ENCODE measurements at places on chromosomes 6 and 20.

- DNase-seq = no peak
Measured at GRCh38 chr20:10861619-10862018, 187.8 kb upstream of the JAG1 start.

- no peak for DNase-seq
Measured at GRCh38 chr20:64049060-64049877, at the start of gene SOX18. Gene SOX18, minus strand, starts transcription at chr20:64049639. Its CDS starts 123 bp downstream, at chr20:64049516.

GRCh38 chr20:62425281-62426058 is 1.9 kb downstream of the RBBP8NL start:
- no peak for DNase-seq

DNA sequence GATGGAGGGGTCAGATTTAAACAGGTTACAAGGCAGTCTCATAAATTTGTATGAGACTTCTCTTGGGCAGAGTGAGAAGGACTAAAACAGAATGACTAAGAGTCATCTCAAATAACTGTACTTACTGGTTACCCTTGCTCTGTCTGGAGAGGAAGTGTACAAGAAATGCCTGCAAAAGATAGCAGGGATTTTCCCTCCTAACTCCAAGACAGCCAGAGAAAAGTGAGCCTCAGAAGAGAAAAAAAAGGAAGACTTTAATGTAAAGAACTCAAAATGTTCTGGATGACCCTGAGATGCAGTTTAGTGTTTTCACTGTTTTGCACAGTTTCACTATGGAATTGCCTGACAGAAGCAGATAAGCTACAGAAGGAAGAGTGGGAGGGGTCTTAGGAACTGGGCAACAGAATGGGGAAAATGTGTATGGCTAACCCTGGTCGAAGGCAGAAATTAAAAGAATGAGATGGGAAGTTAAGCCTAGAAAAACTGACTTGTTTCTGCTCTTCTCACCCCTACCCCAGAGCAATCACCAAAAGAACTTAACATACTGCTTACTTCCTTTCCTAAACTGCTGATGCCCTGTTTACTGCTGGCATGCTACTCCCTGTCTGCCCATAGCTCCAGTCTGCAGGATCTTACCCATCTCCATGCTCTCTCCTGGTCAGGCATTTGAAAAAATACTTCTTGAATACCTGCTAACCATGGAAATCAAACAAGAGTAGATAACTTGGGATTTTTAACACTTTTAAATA is 98.1 kb upstream of the MARCKS start:
- DNase-seq = no peak

GRCh38 chr20:32920066-32920465 is 61.3 kb downstream of the EFCAB8 start:
- no peak for DNase-seq

DNA sequence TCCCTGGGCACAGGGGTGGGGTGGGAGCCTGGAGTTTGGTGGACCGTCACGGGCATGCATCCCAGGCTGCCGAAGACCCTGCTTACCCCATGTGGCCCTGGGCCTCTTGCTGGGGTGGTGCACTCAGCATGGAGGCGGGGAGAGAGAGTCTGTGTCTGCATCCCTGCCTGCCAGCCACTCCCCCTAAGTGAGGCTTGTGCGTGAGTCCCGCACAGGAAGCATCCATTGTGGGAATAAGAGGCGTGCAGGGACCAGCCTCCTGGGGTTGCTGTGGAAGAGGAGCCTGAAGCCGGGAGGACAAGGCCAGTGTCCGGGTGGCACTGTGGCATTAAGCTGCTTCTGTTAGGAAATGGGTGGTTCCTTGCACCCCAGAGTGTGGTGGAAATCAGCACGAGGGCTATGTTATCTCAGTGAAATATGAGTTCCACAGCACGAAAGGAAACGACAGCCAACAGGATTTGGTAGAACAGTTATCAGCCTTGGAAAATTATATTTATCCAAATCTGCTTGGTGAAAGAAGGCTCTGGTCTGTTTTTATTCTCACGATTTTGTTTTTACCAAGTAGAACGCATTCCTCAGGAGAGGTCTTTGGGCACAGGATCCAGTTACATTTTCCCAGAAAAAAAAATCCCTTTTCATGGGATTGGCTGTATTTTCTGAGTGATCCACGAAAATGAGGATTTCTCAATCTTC is 35.7 kb downstream of the CDH4 start:
- DNase-seq = no peak

DNA sequence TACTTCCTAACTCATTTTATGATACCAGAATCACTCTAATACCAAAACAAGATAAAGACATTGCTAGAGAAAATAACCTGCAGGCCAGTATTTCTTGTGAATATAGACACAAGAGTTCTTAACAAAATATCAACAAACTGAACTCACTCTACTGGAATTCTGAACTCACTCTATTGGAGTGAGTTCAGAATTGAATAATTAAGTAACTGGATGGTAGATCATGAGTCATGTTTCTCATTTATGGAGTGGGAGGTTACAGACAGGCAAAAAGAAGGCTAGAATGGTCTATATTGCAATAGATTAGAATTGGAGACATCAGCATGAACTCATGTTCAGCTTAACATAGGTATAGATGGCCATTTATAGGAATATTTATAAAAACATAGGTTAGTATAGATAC is 26.6 kb upstream of the C6orf58 start:
- no peak for DNase-seq

DNA sequence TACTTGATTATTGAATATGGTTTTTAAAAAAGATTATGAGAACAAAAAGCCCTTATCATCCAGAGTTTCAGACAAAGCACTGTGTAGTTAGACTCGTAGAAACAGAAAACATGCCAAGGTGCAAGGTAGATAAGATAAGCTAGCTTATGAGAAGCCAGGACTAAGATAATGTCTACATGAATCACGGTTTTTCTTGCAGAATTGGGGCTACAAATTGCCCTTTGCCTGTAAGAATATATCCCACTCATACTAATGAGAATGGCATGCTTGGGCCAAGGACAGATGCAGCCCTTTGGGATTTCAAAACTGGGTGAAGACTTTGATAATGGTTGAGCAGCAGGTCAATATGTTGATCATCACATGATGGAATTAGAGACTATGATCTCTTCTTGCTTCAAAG is 165.3 kb upstream of the PREP start:
- DNase-seq = no peak

DNA sequence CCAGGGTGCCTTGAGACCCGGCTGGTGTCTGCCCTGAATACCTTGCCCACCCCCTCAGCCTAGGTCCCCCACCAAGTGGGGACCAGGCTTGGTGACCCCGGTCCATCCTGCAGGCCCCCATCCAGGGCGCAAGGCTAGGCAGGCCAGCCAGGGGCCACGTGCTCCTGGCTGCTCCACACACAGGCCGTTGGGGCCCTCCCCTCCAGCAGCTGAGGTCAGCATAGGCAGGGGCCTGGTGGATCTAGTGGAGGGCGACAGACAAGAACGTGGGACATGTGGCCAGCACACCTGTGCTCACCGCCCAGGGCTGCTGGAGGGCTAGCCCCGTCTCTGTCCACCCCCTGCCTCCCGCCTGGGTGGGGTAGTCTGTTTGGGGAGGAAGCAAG is 7.5 kb upstream of the HRH3 start:
- DNase-seq = no peak

DNA sequence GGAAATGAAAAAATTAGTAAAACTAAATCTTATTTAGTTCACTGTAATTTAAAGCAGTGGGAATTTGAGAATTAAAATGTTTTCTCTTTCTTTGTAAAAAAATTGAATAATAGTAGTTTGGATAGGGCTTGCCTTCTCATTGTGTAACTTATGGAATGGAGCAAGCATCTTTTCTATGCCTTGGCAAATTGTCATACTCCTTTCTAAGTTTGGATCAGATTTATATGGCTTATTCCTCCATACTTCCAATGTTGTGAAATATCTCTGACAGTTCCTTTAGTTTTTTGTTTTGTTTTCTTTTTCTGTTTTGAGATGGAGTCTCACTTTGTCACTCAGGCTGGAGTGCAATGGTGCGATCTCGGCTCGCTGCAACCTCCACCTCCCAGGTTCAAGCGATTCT is 176.4 kb downstream of the SAMD5 start:
- DNase-seq = no peak

GRCh38 chr6:89690944-89691324 is 52.4 kb upstream of the LYRM2 start:
- DNase-seq = no peak

- no peak for DNase-seq
Measured at GRCh38 chr6:50962213-50962759, 143.6 kb downstream of the TFAP2B start.

DNA sequence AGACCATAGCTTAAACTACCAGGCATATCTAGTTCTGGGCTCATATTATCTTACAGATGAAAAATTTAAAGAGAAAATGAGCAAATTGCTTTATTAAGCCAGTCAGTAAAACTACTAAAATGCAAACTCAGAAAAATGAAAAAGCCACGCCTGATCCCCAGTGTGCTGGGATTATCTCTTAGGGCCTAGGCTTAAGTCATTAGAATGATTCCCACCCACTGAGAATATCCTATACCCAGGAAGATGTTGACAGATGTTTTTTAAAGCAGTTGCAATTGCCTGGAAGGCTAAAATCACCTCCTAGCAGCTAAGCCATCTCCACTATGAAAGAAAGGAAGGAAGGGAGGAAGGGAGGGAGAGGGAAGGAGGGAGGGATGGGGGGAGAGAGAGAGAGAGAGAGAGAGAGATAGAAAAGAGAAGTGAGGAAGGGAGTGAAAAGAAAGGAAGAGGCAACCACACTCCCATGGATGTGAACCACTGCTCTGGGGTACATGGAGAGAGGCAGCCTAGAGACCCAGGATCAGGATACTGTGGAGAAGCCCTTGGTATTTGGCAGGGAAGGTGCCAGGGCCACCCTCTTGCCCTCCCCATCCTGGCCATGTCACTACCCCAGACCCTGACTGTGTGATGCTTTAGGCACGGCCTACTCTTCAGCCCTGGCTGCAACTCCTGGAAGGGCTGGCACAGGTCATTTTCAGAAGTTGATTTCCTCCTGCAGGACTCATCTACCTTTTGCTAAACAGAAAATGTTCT is 21.9 kb downstream of the NEDD9 start:
- DNase-seq = no peak

- DNase-seq = no peak
Measured at GRCh38 chr6:20044883-20045282, 167.4 kb downstream of the MBOAT1 start.

DNA sequence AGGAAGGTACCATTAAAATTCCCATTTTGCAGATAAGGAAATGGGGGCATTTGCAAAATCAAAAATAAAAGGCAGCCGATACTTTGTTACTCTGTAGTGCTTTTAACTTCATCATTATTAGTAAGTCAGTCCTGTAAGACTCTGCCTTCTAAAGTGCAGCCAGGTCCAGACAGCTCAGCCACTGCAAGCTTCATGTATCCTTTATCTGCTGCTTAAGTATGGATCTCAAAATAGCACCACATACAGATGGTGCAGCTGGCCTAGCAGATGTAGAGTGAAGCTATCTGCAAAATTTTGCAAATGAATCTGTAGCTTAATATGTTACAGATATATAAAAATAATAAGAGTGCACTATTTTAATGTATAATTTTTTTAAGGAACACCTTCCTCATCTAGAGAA is 53.4 kb downstream of the NUS1 start:
- DNase-seq = no peak

DNA sequence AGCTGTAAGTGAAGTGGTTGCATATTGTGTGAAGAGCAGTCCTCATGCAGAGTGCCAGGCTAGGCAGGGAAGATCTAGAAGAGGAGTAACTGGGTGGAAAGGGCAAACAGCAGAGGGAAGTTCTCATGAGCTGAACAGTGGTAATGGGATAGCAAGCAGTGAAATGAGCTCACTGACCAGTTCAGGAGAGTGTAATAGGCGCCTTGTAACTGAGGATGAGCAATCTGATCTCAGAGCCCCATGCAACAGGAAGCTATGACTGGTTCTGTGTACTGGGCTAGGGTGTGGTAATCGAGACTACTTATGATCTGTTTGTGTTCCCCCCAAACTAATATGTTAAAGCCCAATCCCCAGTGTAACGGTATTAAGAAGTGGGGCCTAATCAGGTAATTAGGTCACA is 98.6 kb downstream of the RFX6 start:
- DNase-seq = no peak

GRCh38 chr6:36050947-36051710 is 23.5 kb downstream of the MAPK14 start:
- DNase-seq = no peak

DNA sequence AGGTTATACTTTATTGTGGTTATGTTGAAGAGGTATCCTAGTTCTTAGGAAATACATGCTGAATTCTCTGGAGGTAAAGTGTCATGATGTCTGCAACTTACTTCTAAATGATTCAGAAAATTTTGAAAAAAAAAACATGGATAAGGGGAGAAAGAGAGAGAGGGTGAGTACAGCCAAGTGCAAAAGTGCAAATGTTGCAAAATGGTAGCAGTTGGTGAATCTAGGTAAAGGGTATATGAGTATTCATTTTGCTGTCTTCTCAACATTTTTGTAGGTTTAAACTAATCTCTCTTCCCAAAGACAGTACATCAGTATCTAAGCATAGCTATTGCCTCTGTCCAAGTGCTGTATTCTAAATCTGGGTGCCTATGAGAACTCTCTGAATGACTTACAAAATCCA is 579.4 kb upstream of the CHD6 start:
- no peak for DNase-seq

DNA sequence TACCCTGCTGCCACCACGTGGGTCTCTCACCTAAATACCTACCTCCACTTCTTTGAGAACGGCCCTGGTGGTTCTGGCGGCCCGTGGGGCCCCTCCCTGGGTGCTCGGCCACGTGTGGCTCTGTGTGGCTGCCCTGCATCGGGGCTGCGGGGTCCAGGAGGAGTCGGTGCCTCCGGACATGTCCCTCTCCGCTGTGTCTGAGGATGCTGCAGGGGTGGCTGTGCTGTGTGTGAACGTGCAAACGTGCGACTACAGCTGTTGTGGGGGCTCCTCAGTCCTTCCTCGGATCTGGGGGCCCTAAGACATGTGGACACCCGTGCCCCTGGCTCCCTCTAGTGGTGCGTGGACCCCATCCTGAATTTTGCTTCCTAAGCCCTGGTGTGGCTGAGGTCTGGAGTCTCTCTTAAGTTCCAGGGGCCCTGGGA is 691.8 kb downstream of the QKI start:
- DNase-seq = no peak

- no peak for DNase-seq
Measured at GRCh38 chr20:40280616-40281015, 408.4 kb downstream of the MAFB start.

GRCh38 chr6:26161322-26161721 is 74.1 kb downstream of the HFE start:
- no peak for DNase-seq

DNA sequence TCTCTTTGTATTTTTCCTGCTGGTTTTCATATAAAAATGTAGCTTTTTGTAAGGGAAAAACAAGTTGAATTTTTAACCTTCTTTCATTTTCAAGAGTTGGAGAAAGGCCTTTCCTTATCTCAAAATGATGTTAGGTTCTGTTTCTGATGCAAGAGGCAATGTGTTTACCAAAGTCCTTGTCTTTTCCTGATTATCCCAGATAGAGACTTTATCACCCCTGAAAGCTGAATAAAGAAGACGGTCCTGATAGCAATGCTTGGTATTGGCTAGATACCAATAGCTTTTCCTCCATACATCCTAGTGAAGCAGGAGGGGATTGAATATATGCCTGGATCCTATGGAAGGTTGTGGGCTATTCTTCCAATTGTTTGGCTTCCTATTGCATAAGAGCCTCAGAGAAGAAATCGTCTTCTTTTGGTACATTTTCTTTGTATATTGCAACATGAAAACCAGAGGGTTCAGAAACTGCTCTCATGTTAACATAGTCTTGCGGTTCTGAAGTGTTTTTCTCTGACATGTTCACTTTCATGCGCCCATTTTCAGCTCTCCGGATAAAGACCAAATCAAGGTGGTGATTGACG is 5.5 kb downstream of the PNLDC1 start:
- no peak for DNase-seq

- no peak for DNase-seq
Measured at GRCh38 chr6:20705741-20706140, 171.5 kb downstream of the CDKAL1 start.

All from ovary (tissue), 10 donors.